ENCODE measurements at places on chromosomes 2 and 18. TPM values are rescaled to one million over a fixed set of nuclear protein-coding genes. Genes with fewer than 3 reads are reported as not detected.

- no peak for DNase-seq
Measured at GRCh38 chr2:166762746-166763145, 125.5 kb upstream of the XIRP2 start.

SIX3 gene
- not detected for polyA plus RNA-seq

GRCh38 chr2:83596592-83597282 lies 862.3 kb downstream of the SUCLG1 start:
- no peak for DNase-seq

CDK15 gene
- polyA plus RNA-seq = 0.42 TPM

TRABD2A gene
- 23.5 TPM for polyA plus RNA-seq

GRCh38 chr2:70718241-70718640 lies 49.8 kb downstream of the ADD2 start:
- no peak for DNase-seq

CERS6 gene
- 22.0 TPM for polyA plus RNA-seq

- no peak for DNase-seq
Measured at GRCh38 chr2:113979191-113980128, 89.6 kb downstream of the ACTR3 start.

GRCh38 chr2:144596073-144596871 lies 76.4 kb upstream of the ZEB2 start:
- DNase-seq = no peak

- DNase-seq = no peak
Measured at GRCh38 chr2:10831400-10831985, 18.9 kb upstream of the PDIA6 start.

- DNase-seq = no peak
Measured at GRCh38 chr2:221293949-221294742, 278.0 kb downstream of the EPHA4 start.

DNA sequence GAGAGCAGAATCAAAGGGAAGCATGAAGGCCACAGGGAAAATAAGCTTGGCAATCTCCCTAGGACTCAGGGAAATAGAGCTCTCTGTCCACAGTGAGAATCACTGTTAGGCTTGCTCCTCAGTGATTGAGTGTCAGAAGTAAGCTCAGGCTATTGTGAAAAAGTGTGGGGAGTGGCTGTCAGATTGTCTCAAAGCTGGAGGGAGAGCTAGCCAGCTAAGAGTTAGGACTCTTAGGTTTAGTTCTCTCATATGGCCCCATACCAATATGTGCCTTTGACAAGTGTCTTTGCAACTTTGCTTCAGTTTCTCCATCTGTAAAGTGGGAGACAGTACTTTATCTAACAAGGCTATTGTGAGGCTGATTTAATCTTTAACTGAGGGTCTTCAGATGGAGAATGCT lies 17.2 kb downstream of the EIF4E2 start:
- DNase-seq = no peak

GRCh38 chr2:96907115-96908041 lies 37.5 kb upstream of the SEMA4C start:
- DNase-seq = peak; percentile 50

DCC gene
- 3.5 TPM for polyA plus RNA-seq

DNA sequence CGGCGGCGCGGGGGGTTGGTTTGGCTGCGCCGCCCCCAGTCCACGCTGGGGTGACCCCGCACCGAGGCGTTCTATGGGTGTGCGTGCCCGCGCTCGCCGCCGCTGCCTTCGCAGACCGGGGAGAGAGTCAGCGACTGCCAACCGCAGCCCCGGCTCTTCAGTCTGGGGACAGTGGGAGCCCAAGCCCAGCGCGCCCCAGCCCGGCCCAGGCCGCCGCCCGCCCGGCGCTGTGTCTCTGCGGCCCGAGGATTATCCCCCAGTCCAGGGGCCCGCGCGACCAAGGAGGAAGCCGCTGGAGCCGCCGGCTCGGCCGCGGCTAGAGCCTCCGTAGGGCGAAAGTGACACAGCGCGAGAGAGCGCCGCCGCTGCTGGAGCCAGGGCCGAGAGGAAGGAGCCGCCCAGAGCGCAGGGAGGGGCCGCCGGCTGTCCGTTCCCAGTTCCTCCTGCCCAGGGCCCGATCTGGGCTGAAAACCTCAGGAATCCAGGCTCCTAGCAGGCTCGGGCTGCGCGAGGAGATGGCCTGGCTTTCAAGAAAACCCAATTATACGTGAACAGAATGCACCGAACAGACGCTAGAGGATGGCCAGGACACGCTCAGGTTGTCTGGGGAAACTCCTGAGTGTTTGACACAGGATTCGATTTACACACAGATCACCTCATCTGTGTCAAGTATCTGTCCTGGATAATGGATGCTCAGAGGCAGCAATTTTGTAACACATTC lies 2.4 kb downstream of the CTIF start:
- DNase-seq = peak; percentile 87

GPBAR1 gene
- polyA plus RNA-seq = 1.4 TPM

DNA sequence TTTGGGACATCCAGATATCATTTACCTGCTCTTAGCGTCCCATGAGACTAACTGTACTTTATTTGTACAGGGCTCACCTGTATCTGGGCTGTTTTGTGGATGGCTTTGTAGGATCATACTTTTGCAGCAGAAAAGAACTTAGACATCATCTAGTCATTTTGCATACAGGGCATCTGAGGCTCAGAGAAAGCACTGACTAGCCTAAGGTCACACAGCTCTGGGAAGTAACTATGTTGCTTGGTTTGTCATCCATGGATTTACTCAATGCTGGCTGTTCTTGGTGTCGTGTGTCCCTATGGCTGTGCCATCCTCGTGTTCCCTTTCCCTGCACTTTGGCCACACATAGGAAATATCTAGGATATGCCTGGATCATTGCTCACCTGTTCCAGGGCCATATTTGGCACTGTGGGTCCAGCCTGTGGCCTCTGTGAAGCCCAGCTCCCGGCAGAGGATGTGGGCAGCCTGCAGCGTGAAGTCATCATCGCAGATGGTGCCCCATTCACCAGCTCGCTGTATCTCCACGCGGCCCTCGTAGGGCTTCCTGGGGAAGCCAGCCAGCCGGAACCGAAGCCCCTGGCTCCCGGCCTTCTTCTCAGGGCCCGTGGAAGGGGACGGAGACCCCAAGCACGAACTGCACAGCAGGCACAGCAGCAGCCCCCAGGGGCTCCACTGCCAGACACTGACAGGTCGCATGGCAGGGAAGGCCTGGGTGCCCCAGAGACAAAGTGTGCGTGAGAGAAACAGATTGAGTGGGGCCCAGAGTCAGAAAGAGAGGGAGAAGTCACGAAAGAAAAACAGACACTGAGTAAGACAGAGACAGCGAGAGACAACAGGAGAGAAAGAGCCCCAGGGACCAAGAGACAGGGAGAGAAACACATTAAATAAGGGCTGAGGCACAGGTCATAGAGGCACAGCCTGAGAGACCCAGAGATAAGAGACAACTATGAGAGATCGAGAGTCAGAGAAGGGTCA lies 1.5 kb downstream of the LOXL3 start:
- DNase-seq = no peak

GRCh38 chr2:161419638-161420190 lies 3.6 kb downstream of the TBR1 start:
- no peak for DNase-seq

DNA sequence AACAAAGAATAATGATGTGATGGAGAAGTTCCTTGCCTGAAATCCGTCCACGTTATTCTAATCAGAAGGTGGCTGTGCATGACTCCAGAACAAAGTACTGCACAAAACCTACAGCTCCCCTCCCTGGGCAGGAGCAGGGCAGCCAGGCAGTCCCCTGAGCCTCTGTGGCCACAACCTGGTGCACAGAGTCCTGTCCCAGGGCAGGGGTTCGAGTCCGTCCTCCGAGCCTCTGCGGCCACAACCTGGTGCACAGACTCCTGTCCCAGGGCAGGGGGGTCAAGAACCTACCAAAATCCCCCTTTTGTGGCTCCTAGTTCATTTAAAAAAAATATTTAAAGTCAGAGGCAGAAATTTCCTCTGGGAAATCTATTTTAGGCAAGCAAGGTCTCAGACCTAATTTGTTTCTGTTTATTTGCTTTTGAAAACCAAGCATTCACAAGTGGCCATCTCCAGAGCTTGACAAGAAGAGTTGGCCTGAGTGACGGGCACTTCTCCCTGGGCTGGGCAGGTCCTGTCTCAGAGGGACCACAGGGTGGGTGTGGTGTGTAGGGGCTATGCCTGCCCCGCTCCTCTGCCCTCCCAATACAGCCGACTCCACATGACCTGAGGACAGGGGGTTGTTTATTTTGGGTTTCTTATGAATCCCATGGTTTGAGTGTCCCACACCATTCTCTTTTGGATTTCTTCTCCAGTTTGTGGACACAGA lies 255.9 kb upstream of the PXDN start:
- peak; percentile 62 for DNase-seq

FIGN gene
- polyA plus RNA-seq = 8.0 TPM

MYO7B gene
- 0.90 TPM for polyA plus RNA-seq

DNA sequence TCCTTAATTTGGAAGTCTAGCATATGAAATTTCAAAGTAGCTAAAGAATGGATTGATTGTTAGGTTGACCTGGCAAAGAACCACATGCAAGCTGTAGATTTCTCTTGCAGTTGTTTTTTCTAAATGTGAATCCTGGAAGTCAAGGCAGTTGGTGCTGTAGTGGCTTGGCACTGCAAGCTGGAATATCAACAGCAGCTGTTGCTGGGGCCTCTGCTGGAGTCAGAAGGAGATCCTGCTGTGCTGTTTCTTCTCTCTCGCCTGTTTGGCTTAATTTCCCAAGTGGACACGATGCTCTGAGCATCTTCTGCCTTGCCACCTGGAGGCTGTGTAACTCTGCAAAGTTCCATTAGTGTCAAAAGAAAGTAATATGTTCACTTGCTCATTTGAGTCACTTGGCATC lies 12.6 kb downstream of the PIK3C3 start:
- DNase-seq = no peak

CLEC4F gene
- 0.07 TPM for polyA plus RNA-seq

- DNase-seq = no peak
Measured at GRCh38 chr2:235220331-235220730, 268.5 kb downstream of the SH3BP4 start.

DNA sequence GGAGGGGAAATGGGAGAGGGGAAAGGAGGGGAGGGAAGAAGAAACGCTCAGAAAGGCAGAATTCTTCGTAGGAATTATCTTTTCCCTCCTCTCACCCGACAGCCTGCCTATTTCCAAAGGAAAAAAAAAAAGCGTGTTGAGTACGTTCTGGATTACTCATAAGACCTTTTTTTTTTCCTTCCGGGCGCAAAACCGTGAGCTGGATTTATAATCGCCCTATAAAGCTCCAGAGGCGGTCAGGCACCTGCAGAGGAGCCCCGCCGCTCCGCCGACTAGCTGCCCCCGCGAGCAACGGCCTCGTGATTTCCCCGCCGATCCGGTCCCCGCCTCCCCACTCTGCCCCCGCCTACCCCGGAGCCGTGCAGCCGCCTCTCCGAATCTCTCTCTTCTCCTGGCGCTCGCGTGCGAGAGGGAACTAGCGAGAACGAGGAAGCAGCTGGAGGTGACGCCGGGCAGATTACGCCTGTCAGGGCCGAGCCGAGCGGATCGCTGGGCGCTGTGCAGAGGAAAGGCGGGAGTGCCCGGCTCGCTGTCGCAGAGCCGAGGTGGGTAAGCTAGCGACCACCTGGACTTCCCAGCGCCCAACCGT lies at the start of gene GAD1:
Gene GAD1 (plus strand): TSS at position 384 of the 589 bp plus-strand sequence. CDS start 1,705 bp downstream, outside the sequence.
- DNase-seq = peak; percentile 85

- DNase-seq = no peak
Measured at GRCh38 chr2:42244520-42244919, 75.4 kb downstream of the EML4 start.

DNA sequence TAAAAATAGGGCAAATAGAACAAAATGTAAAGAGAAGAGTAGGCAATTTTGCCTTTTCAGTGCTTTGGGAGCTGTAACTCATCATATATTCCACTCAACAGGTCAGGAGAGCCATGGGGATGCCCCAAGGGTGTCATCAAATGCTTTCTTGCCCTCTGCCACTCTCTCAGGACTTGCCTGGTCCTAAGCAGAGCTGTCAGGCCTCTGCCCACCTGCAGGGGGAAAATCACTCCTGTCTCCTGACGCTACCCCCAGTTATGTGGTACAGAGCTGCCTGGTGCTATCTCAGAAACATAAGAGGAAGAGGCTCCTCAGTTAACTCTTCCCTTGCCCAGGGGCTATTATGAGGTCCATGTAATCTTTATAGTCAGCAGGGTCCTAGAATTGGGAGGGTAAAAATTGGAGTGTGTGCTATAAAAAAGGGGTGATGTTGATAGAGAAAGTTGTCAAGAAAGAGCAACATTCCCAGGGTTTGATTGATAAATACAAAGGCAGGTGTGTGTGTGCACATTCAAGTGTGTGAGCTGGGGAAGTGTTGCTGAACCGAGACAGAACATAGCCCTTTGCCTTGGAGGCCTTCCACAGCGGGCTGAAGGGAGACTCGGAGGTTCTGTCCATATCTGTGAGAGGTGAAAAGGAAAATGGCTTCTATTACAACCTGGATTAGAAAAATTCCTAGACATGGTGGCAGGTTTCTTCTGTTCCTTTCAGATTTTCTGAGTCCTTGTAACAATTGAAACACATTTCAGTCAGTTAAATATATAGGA lies 25.4 kb downstream of the PTPRM start:
- no peak for DNase-seq

TMEM200C gene
- polyA plus RNA-seq = 1.7 TPM

DNA sequence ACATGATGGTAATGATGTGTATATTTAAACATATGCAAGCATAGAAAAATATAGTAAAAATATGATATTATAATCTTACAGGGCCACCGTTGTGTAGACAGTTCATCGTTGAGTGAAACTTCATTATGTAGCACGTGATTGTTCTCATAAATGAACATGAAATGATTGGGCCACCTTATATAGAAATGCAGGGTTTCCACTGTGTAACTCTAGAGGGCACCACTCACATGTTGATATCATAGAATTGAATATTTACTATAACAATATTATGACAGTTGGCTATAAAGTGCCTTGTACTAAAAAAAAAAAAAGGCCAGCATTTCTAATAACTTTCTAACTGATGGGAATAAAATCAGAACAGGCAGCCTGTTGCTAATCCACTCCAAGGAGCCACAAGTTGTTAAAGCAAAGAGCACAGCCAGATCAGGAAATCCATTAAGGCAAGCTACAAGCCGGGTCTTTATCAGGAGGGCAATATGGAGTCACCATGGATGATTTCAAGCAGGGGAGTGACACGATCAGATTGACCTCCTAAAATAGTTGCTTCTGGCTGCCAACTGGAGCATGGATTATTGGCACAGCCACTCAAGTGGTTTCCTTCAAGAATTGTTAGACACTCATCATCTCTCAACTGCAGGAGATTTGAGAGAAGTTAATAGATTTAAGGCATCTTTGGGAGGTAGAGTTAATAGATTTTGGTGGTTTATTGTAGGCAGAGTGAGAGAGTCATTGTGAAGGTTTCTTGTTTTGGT lies 16.7 kb downstream of the IL1F10 start:
- DNase-seq = no peak

DNA sequence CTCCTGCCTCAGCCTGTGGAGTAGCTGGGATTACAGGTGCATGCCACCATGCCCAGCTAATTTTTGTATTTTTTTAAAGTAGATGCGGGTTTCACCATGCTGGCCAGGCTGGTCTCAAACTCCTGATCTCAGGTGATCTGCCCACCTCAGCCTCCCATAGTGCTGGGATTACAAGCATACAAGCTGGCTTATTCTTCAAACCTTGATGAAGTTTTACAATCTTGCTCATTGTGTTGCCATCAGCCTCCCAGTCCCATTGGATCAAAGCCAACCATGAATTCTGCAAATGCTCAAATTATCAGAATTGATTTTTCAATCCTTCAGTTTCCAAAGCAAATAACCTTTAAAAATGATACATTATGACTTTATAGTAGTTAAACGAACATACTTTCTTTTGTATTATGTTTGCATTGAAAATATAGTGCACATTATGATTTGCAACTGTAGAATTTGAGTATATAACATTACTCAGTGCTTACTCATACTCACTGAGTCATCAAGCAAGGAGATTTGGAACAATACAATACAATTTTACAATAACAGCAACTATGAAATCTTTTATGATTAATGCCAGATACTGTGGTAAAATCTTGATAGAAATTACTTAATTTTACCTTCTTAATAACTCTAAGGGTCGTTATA lies 1491.9 kb upstream of the CELF4 start:
- DNase-seq = no peak

All from left lung (tissue), 14 donors.